ENCODE measurements at places on chromosomes 16 and 17. TPM values are rescaled to one million over a fixed set of nuclear protein-coding genes. Genes with fewer than 3 reads are reported as not detected.

DNA sequence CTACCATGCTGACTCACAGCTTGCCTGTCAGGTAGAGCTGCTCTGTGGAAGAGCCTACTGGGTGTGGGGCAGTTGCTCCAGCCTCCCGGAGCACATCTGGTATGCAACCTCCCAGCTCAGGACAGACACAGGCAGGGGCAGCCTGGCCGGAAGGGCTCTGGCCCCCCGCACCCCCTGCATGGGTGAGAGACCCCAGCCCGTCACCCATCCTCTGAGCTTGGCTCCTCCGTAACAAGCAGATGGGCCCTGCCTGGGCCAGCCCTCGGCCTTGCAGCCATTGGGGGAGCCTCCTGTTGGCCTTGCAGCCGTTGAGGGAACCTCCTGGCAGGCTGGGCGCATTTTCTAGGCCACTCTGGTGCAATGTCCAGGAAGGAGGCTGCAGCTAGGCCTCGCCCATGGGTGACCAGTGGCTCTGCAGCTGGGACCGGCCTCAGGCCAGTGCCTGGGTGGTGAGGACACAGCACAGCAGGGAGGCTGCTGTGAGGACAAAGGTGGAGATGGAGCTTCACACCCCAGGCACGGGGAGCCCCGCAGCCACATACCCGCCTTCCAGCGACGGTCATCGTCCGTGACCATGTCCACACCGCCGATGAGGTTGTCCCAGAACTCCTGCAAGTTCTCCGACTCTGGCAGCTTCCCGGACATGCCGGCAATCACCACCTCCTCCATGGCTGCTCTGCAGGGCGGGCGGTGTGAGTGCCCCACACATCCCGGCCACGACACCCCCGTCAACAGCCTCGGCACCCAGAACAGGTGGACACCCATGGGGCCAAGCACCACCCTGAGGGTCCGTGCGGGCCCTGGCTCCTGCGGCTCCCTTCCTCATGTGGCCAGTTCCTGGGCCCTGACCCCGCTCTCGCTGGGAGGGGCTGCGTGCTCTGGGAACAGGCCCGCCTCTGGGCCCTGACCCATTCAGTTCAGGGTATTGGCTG is 2.0 kb downstream of the FASN start:
- DNase-seq, result no peak

- no peak for DNase-seq
Measured at GRCh38 chr17:77120868-77121267, 19.9 kb upstream of the SEC14L1 start.

DNA sequence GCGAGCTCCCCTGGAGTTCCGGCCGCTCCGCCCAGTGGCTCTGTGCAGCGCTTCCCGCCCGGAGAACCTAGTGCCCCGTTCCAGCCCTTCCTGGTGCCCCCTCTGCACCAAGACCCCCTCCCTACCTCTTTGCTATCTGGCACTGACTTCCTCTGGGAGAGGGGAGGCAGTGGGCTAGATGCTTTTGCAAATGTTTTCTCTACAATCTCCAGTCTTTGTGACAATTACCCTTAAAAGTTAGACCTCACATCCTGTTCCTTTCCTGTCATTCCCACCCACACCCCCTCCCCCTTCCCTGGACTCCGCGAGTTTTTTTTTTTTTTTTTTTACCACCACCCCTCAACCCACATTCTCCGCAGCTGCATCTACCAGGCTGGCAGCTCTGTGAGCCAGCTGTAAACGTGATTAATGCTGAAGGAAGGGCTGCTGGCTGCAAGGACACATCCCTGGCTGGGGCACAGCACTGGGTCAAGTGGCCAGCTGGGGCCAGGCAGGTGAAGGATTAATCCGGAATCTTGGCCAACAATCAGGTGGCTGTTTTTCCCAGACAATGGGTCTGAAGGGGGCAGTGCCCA is 101.5 kb downstream of the MGAT5B start:
- DNase-seq, result no peak

DNA sequence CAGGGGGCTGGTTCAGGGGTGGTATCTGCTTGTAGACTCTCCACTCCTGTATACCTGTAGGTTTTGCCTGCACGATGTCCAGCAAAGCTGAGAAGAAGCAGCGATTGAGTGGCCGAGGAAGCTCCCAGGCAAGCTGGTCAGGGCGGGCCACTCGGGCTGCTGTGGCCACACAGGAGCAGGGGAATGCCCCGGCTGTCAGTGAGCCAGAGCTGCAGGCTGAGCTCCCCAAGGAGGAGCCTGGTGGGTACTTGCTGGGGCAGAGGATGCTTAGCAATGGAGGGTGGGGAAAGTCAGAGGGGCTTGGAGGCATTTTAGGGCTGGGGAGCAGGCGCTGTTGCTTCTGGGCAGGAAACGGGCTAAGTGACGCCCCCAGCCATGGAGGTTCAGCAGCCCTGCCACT is 2.1 kb downstream of the DNAH2 start:
- DNase-seq, result no peak

DNA sequence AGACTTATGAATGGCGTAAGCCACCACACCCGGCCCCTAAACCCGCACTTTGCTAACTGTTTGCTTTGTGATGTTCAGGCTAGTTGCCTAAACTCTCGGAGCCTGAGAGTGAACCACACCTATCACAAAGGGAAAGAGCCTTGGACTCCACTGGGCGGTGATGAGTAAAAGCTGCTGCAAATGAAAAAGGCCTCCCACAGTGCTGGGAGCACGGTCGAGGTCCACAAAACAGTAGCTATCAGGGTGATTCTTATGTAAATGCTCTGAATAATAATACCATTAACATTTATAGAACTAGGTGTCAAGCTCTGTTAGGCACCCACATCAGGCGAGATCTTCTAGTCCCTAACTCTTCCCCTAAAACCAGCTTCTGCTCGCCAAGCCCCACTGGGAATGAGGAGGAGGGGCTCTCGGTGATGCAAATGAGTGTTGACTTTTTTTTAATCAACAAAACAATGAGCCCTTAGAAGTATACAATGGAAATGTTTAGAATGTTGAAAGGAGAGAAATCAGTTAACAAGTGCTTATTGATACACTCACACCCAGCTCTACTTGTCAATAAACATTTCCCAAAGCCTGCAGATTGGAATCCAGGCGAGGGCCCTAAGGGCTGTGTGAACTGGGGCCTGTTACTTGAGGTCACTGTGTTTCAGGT is 19.8 kb downstream of the FBRS start:
- no peak for DNase-seq

DNA sequence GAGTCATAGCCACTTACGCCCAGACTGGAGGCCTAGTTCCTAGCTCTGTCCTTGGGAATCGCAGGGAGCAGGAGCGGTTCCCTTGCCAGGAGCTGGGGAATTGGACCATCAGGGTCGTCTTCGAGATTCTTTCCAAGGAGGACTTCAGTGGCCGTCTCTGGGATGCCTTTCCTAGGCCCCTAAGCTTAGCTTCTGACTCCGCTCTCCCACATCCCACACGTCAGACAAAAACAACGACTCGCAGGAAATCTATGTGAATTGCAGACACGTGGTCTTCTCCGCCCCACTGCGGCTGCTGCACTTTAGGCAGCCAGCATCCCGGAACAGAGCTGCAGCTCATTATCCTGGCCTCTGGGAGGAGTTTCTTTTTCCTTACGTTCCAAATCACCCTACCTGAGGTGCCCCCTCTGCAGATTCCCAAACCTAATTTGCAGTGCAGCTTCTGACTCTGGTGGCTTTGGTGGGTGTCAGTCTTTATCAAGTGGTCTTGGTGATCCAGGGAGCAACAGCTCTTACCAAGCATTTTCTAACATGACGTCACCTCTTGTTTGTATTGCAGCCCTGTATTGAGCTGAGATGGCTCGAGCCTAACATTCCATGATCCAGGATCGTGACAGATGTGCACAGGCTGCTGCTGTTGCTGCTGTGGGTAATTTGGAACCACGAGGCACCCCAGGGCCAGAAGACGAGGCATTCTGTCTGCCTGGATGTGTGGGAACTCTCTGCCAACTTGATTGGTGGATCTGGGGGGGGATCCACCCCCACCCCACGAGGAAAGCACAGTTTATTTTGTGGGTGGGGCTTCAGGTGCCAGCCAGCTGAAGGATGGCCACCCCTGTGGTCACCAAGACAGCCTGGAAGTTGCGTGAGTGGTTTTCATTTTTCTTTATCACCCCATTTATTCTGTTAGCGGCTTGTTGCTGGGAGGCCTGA is 1.1 kb downstream of the KATNB1 start:
- DNase-seq, result no peak

DNA sequence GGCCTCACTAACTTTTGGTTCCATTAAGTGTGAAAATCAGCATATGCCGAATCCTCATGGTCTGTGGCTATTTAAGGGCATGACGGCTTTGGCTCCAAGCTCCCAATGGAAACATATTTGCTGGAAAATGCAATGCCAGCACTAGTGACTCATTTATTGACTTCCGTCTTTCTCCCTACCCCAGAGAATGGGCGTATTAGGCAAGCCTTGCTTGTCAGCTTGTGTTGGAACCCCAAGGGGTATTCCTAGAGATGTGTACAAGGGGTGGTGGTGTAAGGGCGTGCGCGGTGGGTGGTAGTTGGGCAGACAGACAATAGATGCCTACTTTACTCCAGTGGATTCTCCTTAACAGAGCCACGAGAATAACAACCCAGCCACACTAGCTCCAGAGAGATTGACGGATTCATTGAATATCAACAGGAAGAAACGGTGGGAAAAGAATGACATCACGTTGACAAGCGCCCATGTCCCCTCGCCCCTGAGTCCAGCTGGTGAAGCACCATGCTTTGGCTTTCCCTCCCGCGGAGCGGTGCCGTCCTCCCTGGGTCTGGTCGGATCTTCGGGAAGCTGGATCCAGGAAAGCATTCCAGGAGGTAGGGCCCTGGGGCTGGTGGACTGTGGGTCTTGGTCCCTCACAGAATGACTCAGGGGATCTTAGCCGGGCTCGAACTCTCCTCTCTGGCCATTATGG is 10.3 kb downstream of the CD300LB start:
- no peak for DNase-seq

DNA sequence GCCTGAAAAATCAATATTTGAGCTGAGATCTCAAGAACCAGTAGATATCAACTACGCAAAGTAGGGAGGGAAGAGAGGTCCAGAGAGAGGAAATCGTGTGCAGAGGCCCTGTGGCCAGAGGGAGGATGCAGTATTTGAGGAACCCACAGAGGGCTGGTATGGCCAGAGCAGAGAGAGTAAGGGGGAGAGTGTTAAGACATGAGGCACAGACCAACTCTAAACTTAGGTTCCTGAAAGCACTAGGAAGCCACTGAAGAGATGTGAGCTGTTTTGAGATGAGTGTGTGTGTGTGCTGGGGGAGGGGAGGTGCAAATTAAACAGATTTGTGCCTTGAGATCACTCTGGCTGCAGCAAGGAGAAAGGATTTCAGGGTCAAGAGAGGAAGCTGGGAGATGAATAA is 10.9 kb downstream of the SLC13A2 start:
- DNase-seq, result no peak

- DNase-seq, result no peak
Measured at GRCh38 chr17:74179576-74179975, 23.9 kb upstream of the RPL38 start.

The MMP28 gene
- not detected for polyA plus RNA-seq

The WNT3 gene
- not detected for polyA plus RNA-seq

Data from naive B cell (primary cell).